CD4-positive, alpha-beta T cell treated with Interleukin-12 subunit alpha and Interleukin-12 subunit beta, for 1 hour (primary cell): ENCODE measurements at places on chromosomes 6 and 20.

GRCh38 chr6:44039839-44040350 is 87.4 kb downstream of the MRPL14 start:
- no peak for DNase-seq

- no peak for DNase-seq
These were observed 39.0 kb downstream of the AIG1 start for GRCh38 chr6:143099647-143100046.

- no peak for DNase-seq
These were observed 8.2 kb downstream of the SLC17A2 start for GRCh38 chr6:25922301-25922700.

DNA sequence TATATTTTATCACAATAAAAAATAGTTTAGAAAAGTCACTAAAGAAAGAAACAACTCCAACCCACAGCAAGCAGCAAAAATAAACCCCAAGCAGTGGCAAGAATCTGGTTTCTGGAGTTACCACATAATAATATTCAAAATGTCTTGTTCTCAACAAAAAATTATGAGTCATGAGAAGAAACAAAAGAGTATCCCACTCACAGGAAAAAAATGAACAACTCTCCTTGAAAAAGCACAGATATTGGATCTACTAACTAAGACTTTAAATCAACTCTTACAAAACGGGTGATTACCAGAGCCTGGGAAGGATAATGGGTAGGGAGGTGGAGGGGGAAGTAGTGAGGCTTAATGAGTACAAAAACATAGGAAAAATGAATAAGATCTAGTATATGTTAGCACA is 425.6 kb downstream of the PLCB1 start:
- no peak for DNase-seq

DNA sequence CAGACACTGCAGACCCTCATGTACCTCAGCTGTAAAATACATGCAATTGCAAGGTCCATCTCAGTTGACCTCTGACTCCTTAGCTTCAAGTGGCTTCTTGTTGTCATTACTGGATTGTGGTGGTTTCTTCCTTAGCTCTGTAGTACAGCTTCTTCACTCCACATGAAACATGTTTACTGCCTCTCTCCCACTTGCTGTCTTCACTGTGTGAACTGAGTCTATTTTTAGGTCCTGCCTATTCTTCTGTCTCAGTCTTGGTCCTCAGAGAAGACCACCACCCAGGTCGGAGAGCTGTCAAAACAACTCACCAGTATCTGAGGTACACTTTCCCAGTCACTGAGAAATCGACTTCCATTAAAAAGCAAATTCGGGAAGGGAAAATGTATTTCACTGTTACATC is 50.2 kb upstream of the EYA4 start:
- no peak for DNase-seq

- no peak for DNase-seq
These were observed 191.0 kb downstream of the BACH2 start for GRCh38 chr6:90105506-90106170.

DNA sequence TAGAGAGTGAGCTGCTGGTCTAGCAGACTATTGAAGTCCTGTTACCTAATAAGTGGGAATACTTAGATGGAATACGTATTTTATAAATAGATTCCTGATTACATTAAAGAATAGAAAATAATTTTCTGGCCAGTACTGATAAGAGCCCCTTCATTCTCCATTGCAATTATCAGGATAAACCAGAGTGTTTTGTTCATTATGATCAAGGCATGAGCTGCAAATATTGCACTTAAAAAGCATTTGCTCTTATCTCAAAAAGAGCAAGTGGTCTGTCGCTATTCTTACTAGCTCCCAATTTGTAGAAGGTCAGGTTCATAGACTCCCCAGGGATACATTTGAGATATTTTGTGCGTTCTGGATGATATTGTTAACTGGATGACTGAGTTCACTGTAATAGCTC is 73.1 kb upstream of the PLCB4 start:
- no peak for DNase-seq

DNA sequence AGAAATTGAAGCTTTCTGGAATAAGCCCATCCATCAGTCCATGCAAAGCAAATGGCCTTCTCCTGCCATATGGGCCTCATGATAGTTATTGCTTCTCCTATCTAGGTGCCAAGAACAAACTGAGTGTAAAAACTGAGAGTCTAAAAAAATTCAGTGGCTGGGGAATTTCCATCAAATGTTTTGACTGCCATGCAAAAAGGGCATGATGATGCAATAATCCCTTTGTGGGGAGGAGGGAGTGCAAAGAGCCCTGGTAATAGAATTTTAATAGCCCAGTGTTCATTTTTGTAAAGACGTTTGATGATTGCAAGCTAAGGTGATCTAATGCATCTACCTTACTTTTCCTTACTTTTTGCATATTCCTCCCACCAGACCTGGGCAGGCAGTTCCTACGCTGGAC is 683.7 kb downstream of the EPM2A start:
- DNase-seq = no peak

DNA sequence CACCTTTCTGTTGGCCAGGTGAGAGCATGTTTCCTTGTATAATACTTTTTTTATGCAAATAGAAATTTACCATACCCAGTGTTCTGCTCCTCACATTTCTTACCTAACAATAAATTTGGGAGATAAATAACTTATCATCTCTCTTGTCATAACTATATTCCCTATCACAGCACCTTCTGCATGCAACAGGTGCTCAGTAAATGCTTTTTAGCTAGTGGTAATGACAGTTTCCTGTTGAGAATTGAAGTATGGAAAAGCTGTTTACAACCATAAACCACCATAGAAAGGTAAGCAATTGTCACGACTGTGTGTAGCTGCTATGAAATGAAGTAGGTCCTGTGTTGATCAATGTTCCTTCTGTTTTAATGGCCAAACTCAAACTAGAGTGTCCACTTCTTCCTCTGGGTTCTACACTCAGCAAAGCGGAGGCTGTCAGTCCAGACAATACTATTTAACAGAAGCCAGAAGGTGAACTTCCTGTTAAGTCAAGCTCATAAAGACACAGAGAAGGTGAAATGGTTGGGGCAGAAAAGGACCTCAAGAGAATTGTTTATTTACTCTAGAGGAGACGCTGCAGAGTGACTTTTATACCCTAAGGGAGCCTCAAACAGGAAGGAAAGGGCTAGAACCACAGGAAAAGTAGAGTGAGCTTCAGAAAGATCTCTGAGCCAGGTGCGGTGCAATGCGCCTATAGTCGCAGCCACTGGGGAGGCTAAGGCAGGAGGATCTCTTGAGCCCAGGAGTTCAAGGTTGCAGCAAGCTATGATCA is 84.0 kb upstream of the SLC22A16 start:
- peak; percentile 36 for DNase-seq

- DNase-seq = no peak
These were observed 18.6 kb downstream of the ARMC12 start for GRCh38 chr6:35755278-35755924.

DNA sequence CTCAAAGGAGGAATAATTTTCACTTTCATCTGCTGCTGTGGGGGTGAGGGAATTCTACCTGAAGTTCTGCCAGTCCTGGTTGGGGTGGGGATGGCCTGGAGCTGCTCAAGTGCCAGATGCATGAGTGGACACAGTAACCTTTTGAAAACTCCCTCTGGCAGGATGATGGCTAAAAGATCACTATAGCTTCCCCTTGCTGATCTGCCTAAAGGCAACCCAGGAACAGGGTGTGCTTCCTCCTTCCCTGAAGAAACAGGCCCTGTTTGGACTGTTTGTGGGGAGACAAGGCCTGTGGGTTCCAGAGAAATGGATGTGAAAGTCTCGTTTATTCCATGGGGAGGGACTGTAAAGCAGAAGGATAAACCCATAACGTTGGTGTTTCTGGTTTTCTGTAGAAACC is 176.9 kb downstream of the DTNBP1 start:
- no peak for DNase-seq

- DNase-seq = no peak
These were observed 4.4 kb upstream of the RBM38 start for GRCh38 chr20:57386762-57387161.
